Stimulated activated CD8-positive, alpha-beta memory T cell treated with anti-CD3 and anti-CD28 coated beads, Interleukin-15, amount 100 ng/mL, for 1 hour (primary cell): ENCODE measurements at places on chromosomes 4 and X.

DNA sequence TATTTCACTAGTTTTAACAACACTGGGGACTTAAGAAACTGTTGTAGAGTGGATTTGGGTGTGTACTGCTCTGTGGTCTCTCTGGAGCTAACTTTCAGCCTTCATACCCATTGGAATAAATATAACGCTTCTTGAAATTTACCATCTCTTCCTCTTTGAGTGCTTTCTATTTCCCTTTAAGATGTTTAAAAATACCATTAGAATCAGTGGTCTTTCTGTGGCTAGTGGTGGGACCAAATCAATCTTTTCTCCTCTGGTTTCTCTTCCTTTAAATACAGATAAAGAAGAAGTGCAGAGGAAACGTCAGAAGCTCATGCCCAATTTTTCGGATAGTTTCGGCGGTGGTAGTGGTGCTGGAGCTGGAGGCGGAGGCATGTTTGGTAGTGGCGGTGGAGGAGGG, 92.0 kb downstream of the NFKB1 start:
- DNase-seq: no peak

GRCh38 chr4:54050214-54050904, 14.0 kb downstream of the CHIC2 start:
- no peak for DNase-seq

DNA sequence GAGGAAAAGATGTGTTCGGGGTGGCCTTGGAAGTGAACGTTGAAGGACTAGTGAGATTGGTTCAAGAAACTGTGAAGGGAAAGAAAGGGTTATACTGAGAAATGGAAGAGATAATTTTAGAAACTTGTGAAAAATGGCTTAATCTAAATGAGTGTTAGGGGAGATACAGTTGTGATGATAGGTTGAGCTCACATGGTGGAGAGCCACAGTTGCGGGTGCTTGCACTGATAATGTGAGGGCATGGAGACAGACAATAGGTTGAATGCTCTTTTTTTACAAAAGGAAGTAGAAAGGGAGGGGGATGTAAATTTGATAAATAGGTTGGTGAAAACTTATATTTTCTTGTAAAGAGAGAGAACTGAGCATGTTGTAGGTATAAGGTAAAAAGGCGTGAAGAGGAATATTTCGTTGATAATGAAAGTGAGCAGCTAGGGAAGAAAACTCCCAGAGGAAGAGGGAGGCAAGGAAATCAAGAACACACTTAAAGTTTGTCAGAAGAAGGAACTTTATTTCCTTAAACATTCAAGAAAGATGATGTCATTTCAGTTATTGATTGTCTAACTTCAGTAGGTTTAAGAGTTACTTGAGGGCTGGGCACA, 8.2 kb downstream of the AREG start:
- no peak for DNase-seq

GRCh38 chr4:162793004-162793403, 373.7 kb downstream of the NAF1 start:
- no peak for DNase-seq

DNA sequence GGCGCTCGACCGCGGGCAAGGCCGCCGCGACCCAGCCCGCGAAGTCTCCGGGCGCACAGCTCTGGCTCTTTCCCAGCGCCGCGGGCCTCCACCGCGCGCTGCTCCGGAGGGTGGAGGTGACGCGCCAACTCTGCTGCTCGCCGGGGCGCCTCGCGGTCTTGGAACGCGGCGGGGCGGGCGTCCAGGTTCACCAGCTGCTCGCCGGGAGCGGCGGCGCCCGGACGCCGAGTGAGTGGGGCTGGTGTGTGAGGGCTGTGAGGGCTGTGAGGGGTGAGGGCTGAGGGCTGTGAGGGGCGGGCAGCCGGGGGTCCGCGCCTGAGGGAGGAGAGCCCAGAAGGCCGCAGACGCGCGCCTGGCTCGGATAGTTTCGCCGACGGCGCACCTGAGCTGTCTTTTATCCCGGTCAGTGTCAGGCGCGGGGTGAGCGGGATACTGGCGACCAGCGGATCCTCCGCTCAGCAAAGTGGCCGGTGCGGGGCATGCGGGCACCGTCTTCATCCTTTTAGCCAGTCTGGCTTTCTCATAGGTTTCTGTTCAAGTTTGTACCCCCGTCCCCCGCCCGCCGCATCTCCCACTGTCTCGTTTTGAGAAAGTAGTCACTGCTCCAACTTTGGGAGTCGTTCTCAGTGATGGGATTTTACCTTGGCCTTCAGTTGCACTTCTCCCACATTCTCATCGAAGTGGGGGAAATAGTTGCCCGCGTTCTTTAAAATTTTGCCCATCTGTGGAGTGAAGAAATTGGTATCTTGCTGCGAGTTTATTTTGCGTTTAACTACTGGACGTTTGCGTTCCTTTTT, 586 bp downstream of the HERC5 start:
- no peak for DNase-seq

DNA sequence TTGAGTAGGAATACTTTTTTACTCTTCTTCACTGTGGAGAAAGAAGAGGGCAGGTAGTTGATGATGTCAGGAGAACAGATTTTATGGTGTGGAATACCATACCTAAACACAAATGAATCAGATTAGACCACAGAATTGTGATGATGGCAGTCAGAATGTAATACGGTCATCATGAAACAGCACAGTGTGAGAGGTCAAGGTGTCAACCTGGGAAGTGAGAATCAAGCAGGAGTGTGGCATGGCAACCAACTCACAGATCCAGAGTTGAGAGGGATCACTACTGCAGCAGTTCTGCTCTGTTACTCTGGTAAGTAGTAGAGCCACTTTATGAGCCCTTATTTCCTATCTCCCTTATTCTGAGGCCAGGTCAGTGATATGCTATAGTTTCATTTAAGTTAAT, 27.7 kb downstream of the METTL14 start:
- DNase-seq: no peak

- DNase-seq: no peak
These were observed 260.6 kb downstream of the EVC2 start for GRCh38 chr4:5447755-5448154.

- DNase-seq: no peak
These were observed 606.0 kb upstream of the LCORL start for GRCh38 chr4:18627447-18628005.

DNA sequence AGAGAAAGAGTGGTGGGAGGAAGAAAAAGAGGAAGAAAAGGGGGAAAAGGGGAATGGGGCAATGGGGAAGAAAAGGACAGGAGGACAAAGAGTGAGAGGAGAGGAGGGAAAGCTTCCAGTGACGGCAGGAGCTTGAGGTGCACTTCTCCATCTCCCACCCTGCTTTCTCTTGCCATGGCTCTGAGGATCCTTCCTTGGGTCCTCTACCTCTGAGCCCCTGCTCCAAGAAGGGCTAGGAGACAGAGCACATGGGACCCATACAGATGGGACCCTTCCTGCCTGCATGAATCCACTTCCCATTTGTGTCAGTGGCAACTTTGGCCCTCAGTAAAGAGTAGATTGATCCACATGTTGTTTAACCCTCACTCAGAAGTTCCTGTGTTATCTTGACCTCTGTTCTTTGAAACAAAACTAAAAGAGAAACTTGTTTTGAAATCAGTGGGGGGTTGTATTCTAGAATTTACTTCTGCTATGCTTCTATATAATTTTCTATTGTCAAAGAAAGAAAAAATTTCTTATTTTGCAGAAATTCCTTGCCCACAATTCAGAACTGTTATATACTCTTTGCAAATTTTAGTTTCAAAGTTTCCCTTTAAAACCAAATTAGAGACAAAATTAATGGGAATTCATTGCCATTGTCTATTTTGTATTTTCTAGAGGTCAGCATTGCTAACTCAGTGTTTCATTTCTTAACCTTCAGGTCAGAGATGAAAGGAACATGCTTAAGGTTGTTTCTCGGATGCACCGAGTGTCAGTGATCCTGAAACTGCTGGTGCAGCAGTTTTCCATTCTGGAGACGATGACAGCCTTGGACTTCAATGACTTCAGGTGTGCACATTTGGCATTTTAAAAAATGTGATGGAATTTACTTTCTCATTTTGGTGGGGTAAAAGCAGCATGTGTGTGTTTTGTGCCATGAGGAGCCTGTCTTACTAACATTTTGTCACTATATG, 5.0 kb downstream of the TDO2 start:
- DNase-seq: no peak

- DNase-seq: no peak
These were observed 283.9 kb upstream of the AGA start for GRCh38 chr4:177726111-177726510.

GRCh38 chr4:148287111-148287510, 155.1 kb downstream of the NR3C2 start:
- DNase-seq: no peak

DNA sequence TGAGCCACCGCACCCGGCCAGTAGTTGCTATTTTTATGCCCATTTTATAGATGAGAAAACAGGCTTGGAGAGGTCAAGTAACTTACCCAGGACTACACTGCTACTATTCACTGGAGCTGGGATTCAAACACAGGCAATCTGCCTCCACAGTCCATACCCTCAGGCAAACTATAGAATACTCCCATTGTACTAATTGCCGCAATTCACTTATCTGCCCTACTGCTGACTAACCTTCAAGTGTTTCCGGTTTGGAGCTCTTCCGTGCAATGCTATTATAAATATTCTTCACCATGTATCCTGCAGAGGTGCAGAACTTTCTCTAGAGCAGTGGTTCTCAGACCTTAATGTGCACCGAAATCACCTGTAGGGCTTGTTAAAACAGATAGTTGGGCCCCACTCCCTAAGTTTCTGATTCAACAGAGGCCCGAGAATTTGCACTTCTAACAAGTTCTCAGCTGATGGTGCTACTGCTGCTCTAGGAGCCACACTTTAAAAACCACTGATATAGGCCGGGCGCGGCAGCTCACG, 1.9 kb upstream of the G3BP2 start:
- DNase-seq: no peak

GRCh38 chr4:84790769-84791565, 175.5 kb downstream of the WDFY3 start:
- DNase-seq: no peak

- DNase-seq: no peak
These were observed 345.7 kb downstream of the FBXO8 start for GRCh38 chr4:173937631-173938270.

DNA sequence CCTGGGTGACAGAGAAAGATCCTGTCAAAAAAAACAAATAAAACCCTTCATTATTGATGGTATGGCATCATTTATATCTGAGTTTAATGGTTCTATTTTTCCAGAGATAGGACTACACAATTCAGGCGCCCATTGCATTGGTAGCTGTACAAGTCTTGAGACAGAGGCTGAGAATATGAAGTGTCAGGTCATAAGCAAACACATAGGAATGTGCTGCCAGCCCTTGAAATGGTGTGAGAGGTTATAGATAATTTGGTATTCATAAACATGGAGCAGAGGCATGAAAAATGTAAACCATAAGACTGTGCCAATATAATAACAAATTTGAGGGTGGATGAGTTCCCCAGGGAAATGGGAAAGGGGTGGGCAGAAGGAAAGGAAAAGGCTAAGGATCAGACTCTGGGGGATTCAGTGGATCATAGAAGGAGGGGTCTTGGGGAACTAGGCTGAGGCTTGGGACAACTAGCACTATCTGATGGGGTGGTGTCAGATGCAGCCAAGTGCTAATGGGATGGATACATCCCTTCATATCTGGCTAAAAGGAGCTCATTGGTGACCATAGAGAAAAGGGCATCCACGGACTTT, 50.8 kb downstream of the MAOA start:
- DNase-seq: no peak

GRCh38 chrX:96997196-96997595, 113.5 kb downstream of the RPA4 start:
- no peak for DNase-seq

DNA sequence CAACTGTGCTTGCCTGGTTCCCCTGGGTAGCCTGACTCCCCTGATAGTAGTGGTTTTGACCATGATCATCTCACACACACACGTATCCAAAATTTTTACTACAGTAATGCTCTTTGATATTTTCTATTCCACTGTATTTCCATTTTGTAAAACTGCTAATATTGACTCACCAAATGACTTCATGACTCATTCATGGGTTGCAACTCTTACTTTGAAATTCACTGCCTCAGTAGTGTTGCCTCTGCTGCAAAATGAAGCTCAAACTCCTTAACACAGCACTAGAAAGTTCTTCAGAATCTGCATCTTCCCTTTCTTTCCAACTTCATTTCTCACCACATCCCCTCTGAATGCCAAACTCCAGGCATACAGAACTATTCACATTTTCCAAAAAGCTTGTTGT, 20.3 kb downstream of the QRFPR start:
- no peak for DNase-seq

DNA sequence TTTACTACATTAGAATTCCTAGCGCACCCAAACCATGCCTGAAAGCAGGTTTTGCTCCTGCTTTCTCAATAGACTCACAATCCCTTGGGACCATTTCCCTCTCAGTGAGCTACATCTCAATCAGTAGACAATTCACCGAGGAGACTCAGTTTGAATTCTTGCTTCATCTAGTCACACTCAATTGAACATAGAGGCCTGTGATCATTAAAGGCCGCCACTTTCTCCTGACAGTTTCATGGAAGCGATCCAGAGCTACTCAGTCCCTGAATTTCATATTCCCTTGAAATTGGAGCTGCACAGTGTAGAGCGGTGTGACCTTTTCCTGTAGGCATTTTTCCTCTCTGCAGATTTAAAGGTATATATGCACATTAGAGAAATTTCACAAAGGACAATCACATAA, 193.9 kb upstream of the SPOCK3 start:
- DNase-seq: no peak

DNA sequence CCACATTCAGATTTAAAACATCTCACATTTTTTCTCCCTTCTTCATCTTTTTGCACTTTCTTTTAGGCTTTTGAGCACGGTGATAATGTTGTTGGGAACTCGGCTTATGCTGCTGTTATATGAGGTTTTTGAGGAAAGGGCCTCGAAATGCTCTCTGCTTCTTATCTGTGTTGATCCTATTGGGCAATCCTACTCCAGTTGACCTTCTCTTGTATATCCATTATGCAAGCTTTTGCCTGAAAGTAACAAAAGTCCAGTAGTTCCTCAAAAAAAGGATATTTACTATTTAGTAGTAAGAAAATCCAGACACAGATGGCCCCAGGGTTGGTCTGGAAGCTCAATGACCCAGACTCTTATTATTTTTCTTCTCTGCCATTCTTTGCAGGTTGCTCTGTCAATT, 57.7 kb upstream of the SPANXB1 start:
- no peak for DNase-seq

GRCh38 chr4:138851391-138852335, 163.9 kb upstream of the NOCT start:
- DNase-seq: no peak

DNA sequence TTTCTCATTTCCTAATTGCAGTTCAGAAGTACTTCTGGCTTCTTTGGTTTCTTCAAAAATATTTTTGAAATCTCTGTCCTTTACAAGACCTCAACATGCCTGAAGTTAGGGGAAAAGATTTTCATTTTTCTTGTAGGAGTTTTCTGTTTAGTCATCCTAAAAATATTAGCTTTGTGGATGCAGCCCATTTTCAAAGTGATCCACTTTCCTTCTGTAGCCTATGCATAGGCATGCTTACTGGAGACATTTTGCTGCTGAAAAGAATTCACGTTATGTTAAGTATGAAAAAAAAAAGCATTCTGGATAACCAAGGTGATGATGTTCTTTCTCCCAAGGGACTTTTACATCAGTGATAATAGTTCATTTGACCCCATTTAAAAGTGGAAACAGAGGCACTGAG, 245.6 kb downstream of the THOC2 start:
- no peak for DNase-seq
